ENCODE measurements at places on chromosomes 4 and X.

- no peak for DNase-seq
Observed at GRCh38 chr4:7066006-7066405, 1.9 kb downstream of the GRPEL1 start.

DNA sequence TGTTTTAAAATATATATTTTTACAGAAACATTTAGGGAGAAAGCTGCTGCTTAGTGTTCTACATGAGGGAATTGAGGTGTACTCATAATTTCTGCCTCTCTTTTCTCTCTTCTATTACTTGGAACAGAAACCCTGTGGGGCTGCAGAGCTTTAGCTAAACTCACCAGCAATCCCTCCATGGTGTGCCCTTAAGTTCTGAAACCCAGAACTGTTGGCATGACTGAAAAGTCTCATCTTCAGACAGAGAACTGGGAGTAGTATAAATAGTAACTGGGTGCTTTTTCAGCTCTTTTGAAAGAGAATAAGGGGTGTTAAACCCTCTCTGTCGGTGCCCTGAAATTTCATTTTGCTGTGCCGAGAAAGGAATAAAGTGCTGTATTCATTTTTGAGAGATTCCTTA is 294.9 kb upstream of the BOD1L1 start:
- DNase-seq = no peak

- DNase-seq = no peak
Observed at GRCh38 chr4:76283900-76284299, 22.6 kb upstream of the STBD1 start.

GRCh38 chr4:65960751-65961150 is 290.5 kb upstream of the EPHA5 start:
- no peak for DNase-seq

DNA sequence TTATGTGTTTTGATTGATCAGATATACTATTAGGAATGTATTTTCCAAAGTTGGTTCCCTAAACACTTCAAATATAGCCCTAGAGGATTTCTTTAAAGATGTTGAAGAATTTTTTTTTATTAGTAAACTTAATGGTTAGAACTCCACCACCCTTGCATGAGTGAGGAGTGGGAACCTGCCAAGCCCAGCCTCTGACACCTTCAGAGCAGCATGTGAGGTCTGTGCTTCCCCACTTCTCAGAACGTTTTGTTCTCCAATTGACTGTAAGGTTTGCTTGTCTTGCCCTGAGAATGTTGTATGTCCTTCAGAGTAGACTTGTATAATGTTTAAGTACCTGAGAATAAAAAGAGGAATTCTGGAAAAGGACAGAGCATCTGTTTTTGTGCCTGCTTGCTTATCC is 126.8 kb downstream of the DCLK2 start:
- no peak for DNase-seq

- no peak for DNase-seq
Observed at GRCh38 chr4:8682725-8683124, 90.2 kb downstream of the CPZ start.

DNA sequence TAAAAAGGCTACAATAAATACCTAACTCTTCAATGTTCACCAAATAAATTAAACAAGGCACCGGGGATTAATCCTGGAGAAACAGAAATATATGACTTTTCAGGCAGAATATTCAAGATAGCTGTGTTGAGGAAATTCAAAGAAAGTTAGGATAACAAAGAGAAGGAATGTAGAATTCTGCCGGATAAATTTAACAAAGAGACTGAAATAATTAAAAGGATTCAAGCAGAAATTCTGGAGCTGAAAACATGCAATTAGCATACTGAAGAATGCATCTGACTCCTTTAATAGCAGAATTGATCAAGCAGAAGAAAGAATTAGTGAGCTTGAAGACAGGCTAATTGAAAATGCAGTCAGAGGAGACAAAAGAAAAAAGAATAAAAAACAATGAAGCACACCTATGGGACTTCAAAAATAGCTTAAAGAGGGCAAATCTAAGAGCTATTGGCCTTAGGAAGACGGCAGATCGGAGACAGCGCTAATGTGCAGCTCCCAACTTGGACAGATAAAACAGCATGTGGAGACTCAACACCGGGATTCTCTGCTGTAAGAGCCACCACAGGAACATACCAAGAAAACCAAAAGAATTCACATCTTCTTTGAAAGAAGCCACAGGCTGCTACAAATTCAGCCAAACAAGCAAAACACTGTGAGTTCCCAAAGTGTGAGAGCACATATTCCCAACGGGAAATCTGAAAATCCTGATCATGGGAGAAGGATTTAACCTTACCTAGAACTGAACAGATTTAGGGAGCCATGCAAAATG is 1290.9 kb downstream of the PCDH18 start:
- no peak for DNase-seq

DNA sequence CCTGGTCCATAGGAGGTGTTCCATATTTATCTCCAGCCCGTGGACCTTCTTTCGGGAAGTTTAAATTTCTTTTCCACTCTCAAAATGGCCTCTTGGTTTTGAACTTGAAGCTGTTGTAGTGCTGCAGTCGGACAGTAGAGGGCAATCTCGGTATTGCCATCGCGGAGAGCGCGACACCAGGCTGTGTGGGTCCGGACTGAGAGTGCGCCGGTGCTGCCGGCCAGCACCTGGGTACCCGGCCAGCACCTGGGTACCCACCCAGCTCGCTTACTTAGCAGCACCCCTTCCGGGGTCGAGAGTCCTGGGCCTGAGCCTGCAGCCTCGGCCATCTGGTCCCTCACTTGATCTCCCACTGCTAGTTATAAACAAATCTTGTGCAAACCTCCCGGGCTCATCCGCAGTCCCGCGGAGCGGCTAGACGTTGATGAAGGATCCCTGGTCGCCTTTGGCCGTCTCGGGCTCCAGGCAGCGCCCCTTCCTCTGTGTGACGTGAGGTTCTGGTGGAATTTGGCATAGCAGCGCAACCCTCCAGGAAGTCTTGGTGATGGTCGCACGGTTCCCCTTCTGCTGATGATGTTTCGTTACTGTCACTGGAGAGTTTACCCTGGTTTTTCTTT is 18.0 kb downstream of the FAM9A start:
- peak; percentile 38 for DNase-seq

Data from kidney tubule cell (primary cell).